ENCODE measurements at places on chromosomes 6 and 20.

GRCh38 chr20:33796263-33796906 lies 14.8 kb upstream of the CHMP4B start:
- no peak for DNase-seq

- DNase-seq: no peak
Measured at GRCh38 chr6:84773133-84773430, 8.7 kb upstream of the TBX18 start.

- no peak for DNase-seq
Measured at GRCh38 chr20:58184984-58185383, 43.5 kb downstream of the ANKRD60 start.

DNA sequence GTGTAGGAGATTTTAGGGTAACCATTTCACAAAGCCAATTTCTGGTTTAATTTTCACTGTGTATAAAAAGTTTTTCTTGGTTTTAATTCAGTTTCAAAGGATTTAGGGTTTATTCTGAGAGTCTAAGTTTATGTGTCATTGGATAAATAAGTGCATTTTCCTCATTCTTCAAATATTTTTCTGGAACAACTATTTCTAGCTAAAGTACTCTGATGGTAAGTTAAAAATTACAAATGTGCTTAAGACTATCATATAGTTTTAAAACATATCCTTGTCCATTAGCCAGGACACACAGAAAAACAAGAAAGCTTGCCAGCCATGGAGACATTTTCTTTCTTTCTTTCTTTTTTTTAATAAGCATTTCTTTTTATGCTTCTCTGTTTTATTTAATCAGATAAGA lies 333.0 kb downstream of the RFPL4B start:
- no peak for DNase-seq

GRCh38 chr6:170087941-170088581 lies 202.8 kb downstream of the DLL1 start:
- no peak for DNase-seq
